ENCODE measurements at places on chromosomes 1 and 21.

- DNase-seq, result no peak
Observed at GRCh38 chr1:43572538-43572937, 41.9 kb downstream of the PTPRF start.

GRCh38 chr1:23376890-23377811 is 7.5 kb upstream of the ZNF436 start:
- no peak for DNase-seq

GRCh38 chr1:34792868-34793727 is at the start of gene GJA4:
TSS of gene GJA4 (plus strand) at chr1:34792999. CDS start at chr1:34794214, 1,215 bp downstream.
- no peak for DNase-seq

- no peak for DNase-seq
Observed at GRCh38 chr1:50417507-50417906, 5.7 kb downstream of the DMRTA2 start.

DNA sequence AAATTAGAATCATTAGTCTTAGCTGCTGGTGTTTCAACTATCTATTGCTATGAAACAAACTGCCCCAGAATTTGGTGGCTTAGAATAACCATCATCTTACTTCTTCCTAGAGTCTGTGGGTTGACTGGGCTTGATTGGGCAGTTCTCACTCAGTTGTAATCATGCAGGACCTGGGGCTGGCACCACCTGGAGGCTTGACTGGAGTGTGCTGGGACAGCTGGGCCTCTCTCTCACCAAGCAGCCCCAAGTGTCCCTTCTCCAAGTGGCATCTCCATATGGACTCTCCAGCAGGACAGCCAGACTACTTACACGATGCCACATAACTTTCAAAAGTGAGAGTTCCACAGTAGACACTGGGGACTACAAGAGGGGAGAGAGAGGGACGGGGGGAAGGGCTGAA is 140.3 kb upstream of the ATP1B1 start:
- no peak for DNase-seq

DNA sequence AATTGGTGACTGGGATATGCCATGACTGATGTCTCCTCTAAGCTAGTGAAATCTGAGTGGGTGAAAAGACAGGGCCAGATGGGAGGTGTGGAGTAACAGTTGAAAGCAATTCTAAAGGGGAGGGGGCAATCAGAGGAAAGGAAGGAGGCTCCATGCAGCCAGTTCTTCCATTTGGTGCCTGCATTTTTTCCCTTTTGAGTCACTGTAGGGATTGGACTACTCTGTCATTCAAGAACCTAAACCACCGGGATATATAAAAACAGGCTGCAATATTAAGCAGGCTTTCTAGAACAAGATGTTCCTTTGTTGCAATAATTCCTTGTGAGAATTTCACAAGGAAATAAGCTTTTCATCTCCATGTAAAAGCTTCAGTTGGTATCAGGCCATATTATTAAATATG is 18.3 kb downstream of the CLIC6 start:
- DNase-seq, result no peak

DNA sequence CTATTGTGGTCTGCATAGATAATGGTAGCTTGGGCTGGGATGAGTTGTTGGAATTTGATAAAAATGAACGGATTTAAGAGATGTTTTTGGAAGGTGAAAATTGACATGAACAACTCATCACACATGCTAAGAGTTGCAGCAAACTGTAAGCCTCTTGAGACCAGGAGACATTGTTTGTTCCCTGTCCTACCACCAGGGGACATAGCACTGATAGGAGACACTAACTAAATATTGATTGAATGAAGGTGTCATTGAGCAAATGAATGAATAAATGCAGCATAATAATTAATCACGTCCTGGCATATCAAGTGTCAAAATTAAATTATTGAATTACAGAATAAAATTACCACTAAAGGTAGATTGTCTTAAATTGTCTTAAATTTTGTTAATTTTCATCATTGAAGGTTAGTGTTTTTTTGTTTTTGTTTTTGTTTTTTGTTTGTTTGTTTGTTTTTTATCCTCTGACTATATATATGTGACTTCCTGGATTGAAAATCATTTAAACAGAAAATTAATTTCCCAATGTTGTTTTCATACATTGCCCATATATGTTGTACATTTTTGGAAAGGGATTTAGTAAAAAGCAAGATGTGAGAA is 285.3 kb upstream of the C1orf105 start:
- peak; percentile 16 for DNase-seq

DNA sequence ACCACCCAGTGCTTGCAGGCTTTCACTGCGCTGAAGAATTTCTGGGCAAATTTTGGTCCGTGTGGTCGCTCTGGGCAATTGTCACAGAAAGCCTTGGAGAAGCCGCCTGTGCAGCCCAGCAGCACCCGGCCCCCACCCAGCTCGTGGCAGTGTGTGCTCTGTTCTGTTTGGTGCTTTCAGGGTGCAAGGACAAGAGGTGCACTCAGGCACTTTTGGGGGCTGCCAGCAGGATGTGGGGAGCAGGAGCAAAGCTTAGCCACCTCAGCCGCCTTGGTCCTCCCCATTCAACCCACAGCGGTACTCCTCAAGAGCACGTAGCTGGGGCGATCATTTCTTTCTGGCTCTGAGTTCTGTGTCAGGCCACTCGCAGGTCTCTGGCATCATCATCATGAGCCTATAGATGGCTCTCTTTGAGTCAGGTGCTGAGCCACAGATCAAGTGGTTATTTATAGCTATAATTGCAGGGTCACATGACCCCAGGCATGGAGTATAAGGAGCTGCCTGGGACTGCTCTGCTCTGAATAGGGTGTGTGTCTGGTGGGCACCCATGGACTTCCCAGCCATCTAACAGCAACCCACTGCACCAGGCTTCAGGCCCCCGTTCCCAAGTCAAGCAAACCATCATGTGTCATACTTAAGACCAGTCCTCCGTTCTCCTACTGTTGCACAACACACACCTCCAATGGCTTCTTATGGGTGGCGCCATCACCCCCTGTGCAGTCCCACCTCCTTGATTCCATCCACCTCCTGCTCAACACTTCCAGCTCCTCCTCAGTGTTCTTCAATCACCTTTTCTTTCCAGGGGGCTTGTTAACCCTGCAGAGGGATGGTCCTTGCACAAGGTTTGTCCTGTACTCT is 18.1 kb upstream of the TENT5C start:
- no peak for DNase-seq

GRCh38 chr1:173937062-173937461 is 19.9 kb upstream of the SERPINC1 start:
- DNase-seq, result no peak

DNA sequence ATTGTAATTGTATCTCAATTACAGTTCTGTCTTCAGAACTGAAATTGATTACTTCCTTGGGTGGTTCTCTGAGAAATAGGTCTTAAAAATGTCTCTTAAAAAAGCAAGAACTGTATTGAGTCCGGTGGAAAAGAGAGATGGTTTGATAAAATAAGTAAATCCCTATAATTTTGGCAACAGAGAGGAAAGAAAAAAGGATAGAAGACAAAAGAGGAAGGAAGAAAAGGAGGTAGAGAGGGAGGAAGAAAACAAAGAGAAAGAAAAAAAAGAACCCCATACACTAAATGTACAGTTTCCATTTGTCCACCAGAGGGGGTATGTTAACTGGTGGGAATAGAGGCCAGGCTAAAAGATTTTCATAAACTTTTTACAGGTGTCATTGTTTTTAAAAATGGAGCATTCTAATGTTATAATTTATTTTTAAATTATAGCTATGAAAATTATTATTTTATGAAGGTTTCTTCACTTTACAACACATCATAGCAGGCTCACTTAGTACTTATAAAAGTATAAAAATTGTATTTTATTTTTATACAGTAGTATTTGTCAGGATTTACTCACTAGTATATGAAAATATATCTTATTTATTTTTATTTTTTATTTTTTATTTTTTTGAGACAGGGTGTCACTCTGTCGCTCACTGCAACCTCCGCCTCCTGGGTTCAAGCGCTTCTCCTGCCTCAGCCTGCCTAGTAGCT is 2.1 kb upstream of the UBE2T start:
- DNase-seq, result peak; percentile 50

GRCh38 chr1:9427388-9427787 is 111.9 kb upstream of the SLC25A33 start:
- DNase-seq, result no peak

DNA sequence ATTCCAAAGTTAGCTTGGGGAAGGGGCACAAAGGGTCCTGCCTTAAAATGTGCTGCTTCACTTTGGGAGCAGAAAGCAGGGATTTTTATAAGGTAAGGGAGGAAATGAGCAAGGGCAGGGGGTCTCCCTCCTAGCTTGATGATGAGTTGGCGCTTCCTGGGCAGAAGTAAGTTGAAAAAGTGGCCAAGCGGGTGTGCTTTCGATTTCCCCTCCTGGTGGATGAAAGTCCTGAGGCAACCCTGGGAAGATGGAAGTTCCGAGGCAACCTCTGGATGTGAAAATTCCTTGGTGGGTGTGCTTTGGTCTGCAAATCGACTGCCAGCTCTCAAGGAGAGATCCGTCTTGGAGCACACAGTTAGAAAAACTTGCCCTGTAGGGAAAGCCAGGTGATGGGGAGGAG is 41.7 kb upstream of the CD2 start:
- no peak for DNase-seq

DNA sequence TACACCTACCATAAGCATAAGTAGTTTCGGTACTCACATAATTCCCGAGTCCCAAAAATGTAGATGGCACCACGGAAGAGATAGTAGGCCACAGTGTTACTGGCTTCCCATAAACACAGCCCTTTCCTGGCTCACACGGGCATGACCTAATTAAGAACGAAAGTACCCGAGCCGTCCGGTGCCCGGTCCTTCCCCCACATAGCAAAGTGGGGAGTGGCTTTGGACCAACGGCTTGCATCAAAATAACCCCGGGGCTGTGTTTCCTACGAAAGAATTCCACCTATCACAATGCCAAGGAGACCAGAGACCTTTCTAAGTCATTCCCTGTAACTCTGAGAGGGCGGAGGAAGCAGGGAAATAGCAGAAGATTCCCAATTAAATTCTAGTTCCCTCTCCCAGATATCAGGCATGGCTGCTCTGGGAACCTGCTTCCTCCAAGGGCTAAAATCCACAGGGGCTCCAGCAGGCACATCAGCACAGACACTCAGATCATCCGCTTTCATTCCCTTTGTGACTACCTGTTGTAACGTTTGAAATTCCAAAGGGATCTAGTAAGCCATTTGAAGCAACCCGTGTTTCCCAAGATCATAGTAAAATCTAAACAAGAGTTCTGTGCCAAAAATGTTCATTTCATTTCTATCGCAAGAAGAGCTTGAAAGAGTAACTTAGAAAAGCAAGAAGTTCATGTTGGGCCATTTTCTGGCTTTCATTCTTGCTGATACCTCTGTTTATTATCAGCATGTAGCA is at the start of gene TMPRSS3:
TSS of gene TMPRSS3 (minus strand) at position 148 of the 747 bp plus-strand sequence. CDS start 635 bp downstream, outside the sequence.
- no peak for DNase-seq

GRCh38 chr21:45853703-45854342 is 127.7 kb upstream of the COL6A1 start:
- no peak for DNase-seq

- no peak for DNase-seq
Observed at GRCh38 chr1:230832476-230832875, 35.8 kb downstream of the C1orf198 start.

- no peak for DNase-seq
Observed at GRCh38 chr1:86573763-86574484, 27.0 kb downstream of the CLCA4 start.

GRCh38 chr1:13826591-13826990 is 126.6 kb downstream of the PRDM2 start:
- DNase-seq, result no peak

DNA sequence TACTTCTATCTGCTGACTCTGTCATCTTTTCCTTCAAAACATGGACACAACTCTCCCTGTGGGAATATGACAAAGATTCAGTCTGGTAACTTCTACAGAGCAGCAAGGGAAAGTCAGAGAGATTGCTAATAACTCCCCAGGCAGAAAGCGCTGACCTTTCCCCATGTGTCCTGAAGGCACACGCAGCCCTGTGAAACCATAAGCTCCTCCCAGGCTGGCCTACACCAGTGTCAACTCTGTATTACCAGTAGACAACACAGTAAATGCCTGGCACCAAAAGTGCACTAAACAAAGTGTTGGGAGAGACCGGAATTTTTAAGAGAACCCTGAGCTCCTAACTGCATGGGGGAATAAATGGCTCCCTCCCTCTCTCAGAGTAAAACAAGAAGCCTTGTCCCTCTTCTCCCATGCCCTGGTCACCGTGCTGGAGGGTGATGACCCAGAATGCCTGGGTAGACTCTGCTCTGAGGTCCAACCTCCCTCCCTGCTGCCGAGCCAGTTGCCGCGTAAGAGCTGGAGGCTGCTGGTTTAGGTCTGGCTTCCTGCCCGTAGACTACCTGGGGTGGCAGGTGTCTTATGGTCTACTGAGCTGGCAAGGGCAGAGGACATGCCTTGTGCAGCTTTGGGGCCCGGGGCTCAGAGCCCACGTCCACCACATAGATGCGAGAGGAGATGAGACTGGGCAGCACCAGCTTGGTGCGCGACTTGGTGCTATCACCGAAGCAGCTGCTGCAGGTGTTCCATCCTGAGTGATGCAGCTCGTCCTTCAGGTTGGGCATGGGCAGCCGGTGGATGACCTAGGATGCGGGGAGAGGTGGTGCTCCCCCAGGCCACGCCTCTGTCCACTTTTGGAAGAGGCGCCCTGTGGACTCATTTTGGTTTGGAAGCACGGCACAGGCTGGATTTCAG is 3.9 kb downstream of the SELENBP1 start:
- DNase-seq, result no peak

- DNase-seq, result no peak
Observed at GRCh38 chr1:156502391-156502893, 1.9 kb upstream of the MEF2D start.

DNA sequence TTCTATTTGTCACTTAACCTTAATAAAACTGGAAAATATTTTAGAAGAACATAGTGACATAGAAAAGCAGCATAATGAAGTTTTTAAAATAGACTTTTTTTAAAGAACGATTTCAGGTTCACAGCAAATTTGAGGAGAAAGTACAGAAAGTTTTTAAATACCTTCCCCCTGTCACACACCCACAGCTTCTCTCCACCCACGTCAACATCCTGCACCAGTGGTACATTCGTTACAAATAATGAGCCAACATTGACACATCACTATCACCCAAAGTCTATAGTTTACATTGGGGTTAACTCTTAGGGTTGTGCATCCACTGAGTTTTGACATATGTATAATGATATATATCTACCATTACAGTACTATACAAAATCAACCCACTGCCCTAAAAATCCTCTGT is 3.0 kb upstream of the SLC35F3 start:
- DNase-seq, result no peak

GRCh38 chr21:44878053-44878982 is 4.8 kb upstream of the PTTG1IP start:
- no peak for DNase-seq
